ENCODE measurements at places on chromosomes 5 and 9.

GRCh38 chr9:88923092-88923491 is 68.2 kb upstream of the S1PR3 start:
- DNase-seq = no peak

DNA sequence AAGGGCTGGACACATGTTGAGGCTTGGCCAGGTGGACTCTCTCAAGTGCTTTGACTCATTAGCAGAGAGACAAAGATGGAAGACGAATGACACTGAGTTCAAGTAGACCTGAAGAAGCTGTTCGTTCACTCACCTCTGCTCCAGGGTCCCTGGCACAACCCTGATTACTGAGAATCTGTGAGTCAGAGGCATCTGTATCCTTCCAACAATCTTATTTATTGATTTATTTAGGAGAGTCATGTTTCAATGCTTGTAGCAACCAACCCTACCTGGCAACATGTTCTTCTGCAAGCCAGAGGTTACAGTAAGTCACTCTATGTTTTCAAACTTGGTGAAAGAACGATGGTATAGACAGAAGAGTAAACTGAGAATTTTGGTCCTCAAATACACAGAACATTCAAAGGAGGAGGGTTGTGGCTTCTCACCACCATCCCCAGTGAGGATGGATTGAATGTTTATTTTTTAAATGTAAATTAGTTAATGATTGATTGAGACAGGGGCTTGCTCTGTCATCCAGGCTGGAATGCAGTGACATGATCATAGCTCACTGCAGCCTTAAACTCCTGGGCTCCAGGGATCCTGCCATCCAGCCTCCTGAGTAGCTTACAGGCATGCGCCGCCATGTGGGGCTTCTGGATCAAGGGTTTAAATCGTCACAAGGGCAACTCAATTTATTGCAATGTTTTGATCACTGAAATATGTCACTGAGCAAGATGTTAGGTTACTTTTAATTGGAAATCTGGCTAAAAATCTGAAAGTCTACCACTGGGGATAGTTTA is 55.7 kb upstream of the CARTPT start:
- DNase-seq = no peak

DNA sequence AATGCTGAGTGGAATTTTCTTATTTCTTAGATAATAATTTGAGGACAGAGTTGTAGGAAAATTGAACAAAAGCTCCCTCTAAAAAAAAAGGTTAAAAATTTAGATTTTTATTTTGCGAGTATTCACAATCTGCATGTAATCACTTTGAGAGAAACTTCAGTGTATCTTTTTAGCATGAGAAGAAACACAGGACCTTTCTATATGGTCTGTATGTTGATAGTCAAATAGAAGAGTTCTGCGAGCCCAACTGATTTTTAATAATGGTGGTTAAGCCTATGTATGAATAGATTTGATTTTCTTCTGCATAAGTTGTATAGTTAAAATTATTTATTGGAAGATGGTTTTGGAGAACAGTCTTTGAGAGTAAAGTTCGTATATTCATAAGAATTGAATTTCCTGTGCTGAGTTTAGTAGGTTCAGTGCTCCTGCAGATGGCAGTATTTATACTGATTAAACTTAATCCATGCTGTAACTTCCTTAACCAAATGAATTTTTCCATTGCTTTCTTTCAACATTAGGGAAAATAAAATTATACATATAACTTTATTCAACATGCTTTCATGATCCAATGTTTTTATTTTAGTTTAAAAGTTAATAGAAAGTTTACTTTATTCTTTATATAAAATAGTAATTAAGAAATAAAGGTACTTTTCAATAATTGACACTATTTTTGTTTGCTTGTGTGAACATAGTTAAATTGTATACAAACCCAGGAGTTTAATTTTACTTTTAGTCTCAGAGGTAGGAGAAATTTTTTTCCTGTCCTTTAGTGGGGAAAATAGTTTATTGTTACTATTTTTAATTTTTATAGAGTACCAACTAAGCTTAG is 19.6 kb downstream of the TCERG1 start:
- no peak for DNase-seq

DNA sequence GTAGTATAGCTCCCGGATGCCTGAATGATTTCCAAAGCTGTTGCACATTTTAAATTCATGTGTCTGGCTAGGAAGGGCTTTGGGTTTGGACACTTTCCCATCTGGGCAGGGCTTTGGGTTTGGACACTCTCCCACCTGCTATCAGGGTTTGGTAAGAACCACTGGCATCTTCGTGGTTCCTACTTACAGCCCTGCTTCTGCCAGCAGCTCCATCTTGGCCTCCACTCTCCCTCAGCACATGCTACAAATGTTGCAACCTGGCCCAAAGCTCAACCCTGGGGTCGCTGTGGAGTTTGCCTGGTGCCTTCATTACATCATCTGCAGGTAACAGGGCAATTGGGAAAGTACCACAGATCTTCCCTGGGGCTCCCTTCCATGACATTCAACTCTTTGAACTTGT is 3.5 kb downstream of the TMCO6 start:
- no peak for DNase-seq

- DNase-seq = no peak
Measured at GRCh38 chr5:110963495-110963894, 108.0 kb upstream of the TSLP start.
